ENCODE measurements at places on chromosomes 7 and 10.

DNA sequence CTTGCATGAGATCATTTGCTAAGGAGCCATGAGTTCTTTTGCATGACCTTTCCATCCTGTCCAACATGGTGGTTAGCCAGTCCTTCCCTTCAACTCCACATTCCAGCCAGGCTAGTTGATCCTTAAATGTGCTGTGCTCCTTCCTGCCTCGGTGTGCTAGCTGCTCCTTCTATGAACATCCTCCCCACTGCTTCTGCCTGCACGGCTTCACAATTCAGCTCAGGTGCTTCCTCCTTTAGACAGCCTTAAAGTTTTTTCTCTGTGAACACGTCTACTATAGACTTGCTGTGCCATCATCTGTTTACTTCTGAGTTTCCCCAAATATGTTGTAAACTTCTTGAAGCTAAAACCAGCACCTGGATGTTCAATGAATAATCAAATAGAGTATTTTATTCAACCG is 95.5 kb downstream of the OTUD1 start:
- no peak for DNase-seq

DNA sequence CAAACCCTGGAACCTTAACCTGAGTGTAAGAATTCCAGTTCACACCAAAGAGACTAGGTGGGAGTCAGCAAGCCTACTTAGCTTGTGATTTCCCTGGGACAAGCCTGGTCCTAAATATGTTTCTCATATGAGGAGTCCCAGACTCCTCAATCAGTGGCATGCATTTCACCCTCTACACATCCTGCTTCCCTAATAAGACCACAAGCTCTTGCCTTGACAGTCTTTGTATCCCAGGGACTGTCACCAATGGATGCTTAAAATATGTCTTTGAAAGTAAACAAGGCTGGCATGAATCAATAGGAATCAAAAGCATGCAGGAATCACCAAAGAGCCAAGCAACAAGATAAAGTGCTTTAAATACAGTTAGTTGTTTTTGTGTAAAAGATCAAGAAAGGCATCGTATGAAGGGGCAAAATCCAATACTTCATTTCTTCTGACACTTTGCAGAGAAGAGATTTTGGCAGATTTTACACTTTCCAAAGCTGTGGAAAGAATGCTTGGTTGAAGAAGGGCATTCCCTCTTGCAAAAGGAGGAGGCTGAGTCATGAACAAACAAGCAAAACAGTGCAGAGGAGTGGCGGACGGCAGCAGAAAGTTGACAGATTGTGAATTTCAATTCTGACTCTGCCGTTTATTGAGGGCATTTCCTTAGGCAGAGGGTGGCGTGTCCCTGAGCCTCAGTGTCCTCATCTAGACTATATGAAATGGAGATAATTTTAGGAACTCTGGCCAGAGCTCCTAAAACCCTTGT is 8.5 kb upstream of the NFE2L3 start:
- no peak for DNase-seq

DNA sequence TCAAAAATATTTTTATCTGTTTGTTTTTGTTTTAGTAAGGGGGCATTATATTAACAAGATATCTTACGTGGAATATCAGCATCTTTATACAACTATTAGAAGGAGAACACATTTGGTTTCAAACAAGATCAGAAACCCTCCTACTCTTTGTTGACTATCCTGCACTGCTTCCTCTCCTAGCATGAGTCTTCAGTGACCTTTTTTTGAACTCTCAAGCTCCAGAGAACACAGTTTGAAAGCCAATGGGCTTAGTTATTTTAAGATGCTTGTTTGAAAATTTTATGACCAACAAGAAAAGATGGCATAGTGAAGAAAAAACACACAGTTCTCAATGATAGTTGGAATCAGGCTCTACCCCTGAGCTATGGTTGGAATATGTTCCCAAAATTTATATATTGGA is 37.2 kb upstream of the RTKN2 start:
- DNase-seq, result no peak

DNA sequence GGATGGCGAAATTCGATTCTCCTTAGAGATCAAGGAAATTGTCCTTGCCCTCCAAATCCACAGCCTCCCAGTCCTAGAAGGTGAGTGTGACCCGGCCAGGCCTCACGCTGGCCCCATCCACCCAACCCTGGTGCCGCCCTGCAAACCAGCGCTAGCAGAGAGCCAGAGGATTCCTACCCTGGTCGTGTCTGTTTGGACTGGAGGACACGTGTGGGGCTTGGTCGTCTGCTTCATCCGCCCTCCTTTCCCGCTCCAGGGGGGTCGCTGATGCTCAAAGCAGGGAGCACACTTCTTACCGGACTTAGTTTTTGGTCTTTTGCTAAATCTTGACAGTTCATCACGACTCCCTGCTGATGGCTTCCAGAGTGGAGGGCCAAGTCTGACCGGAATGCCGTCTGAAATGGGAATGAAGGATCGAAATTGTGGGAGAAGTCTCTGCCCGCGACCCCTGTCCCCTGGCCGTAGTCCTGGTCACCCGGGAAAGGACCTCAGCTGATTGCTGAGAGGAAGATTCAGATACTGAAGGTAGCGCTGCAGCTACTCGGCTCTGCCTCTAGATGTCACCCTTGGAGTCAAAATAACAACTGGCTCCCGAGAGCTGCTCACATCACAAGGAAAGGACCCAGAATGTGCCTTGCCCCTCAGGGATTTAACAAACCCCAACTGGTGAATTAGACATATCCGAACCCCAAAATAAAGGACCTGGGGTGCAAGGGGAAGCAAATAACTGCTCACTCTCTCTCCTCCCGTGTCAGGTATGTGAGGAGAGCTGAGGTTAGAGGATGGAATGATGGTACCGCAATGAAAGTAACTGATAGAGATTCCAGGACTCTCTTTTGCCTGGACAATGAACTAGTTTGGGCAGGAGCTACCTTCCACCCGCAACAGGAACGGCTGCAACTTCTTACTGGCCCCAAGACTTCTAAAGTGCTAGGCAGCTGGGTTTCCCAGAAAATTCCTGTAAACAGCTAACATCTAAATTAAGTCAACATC is 23.5 kb upstream of the ORC5 start:
- DNase-seq, result peak; percentile 75

DNA sequence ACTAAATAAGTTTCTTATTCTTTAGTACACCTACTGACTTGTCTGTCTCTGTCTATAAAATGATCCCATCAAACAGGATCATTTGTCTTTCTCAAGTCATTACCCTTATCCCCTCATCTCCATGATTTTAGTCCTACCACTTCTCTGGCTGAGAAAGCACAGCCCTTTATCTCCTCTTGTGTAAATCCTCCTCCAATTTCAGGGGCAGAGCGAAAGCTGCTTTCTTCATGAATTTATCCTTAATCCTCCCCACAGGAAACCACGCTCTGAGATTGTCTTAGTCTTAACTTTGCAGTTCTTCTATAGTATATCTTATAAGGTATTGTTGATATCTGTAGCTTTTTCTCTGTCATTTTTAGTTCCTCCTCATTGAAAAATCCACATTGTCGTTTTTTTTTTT is 239.7 kb upstream of the PLXDC2 start:
- no peak for DNase-seq

GRCh38 chr7:94700926-94701554 is 45.1 kb upstream of the SGCE start:
- DNase-seq, result no peak

DNA sequence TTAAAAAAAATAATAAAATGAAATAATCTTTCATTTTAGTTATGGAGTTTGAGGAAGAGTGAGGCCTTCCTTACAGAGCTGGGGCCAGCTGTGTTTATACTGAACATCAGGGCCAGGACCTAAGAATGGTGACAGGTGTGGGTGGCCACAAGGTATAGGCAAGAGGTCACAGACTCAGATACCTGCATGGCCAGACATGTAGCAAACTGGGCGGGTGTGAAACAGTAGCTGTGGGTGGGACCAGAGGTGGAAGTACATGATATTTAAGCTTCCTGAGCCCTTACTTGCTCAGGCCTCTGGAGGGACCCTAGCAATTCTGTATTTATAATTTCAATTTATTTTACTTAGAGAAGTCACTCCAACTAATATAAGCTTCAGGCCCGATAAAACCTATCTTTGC is 27.7 kb upstream of the CAMK1D start:
- no peak for DNase-seq

DNA sequence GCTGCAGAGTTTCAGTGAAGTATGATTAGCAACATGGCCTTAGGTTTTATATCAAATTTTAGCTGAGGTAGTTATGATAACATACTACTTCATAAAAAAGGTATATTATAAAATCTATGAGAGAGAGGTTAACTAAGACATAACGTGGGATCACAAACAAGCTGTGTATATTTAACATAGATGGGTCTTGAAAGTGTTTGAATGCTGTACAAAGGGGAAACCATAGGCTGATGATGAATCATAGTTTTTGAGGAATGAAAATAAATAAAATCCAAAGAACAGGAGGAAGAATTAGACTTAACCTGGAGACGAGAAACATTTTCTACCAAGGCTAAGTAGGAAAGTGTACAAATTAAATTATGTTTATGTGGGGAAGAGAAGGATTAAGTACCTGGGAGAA is 119.0 kb downstream of the GNAI1 start:
- no peak for DNase-seq

GRCh38 chr7:118846977-118847376 is 622.5 kb downstream of the ANKRD7 start:
- no peak for DNase-seq

- DNase-seq, result no peak
These were observed 73.8 kb upstream of the TMEM140 start for GRCh38 chr7:135074096-135074495.

DNA sequence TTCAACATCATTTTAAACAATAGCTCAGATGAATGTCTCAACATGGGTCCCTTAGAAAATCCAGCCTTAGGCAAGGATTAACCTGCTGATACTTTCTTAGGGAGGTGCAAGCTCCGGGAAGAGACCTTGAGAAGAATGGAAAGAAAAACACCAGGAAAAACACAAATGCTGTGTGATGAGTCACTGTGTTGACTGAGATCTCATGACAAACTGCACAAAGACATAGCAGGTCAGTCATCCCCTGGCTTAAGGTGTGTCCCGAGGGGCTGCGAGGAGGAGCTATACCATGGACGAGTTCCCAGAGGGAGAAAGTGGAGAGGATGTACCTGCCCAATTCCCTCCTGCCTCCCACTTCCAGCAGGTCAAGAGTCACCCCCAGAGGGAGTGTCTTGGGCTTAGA is 98.0 kb downstream of the TEX36 start:
- no peak for DNase-seq
